Stimulated activated CD4-positive, alpha-beta T cell treated with anti-CD3 and anti-CD28 coated beads, Interleukin-12 subunit alpha, Interleukin-12 subunit beta, amount 100 ng/mL, for 24 hours (primary cell): ENCODE measurements at places on chromosomes 2 and 18.

DNA sequence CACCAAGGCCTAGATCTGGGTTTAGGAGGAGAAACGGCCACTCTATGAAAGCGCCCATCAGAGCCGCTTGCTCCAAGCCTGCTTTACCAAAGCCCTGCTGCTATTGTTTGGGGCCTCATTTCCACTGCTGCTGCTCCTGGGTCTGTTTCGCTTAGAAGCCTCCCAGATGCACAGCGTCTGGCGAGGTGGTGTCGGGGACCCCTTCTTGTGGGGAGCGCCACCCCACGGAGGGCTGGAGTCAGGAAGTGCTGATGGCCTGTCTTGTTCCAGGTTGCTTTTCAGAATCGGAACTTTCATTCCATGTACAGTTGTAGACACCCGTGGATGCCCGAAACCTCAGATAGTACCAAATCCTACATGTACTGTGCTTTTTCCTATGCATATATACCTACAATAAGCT, 204.9 kb upstream of the TWIST2 start:
- no peak for DNase-seq

- DNase-seq, result no peak
Observed at GRCh38 chr2:177799531-177799930, 273.0 kb downstream of the PDE11A start.

- DNase-seq, result no peak
Observed at GRCh38 chr2:159982842-159983785, 79.3 kb downstream of the PLA2R1 start.

- DNase-seq, result no peak
Observed at GRCh38 chr2:112843836-112844235, 7.3 kb upstream of the IL1B start.

GRCh38 chr18:79393181-79393634, 2.5 kb upstream of the NFATC1 start:
- no peak for DNase-seq
